HT-29 (cell line): ENCODE measurements at places on chromosomes 7 and 10.

DNA sequence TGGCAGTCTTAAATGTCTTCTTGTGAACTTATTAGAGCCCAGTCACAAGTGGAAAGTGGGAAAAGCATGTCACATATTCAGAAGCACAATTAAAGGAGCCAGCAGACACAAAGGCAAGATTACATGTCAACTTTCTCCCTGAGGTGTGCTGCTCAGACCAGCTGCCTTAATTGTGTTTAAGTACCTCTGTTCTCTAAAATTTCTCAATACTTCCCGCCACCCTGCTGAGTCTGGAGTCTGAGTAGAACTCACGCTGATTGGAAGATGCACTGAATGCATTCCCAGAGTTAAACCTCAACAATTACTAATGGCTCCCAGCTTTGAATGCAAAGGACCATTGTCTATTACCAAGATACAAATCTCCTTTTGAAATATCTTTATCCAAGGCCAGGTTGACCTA lies 166.4 kb upstream of the COBL start:
- DNase-seq = no peak

DNA sequence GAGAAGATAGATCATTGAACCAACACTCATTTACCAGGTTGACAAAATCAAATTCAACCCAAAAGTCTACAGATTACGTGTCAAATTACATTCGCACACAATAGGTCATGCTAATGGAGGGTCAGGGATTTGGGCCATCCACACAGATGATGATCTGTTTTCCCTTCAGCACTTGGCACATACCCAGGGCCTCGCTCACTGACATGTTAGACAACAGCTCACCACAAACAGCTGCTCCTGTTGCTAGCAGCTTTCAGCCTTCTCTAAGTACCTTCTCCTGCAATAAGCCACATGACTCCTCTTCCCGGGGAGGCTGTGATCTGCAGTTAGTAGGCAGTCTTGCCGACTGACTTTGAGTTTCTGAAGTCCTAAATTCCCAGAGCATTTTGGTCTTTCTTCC lies 18.4 kb downstream of the NKX2-3 start:
- DNase-seq = no peak

DNA sequence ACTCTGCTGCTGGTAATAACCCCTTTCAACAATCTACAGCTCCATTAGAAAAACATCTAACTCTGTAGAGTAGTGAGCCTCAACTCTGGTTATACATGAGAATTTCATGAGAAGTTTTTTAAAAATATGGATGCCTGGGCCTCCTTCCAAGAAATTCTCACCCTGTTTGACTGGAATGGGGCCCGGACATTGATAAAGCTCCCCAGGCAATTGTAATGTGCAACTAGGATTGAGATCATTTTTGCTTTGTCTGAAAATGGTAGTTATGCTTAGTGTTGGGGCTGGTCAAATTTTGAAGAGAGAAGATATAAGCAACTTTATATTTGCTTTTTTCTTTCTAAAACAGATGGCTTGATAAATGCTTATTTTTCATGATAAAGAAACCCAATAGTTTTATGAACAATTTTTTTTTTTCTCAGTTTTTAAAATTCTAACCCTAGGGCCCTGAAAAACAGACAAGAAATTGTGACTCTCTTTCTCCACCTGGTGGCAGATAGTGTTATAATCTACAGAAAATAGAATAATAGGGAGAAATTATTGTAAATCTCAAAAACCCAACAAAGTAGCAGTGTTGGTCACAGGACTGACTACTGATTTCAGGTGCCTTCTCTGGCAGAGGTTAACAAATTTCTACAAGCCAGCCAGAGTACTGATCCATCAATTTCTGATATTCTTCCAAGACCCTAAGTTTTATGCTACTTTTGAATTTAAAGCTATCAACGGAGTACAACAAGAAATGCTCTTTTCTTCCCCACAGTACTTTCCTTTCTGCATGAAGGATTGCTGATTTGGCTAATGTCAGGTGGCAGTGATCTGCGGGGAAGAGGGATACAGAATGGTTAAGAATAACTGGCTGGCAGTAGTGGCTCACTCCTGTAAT lies 174.8 kb downstream of the DKK1 start:
- DNase-seq = peak; percentile 75

GRCh38 chr7:80134115-80134535 lies 506 bp upstream of the GNAI1 start:
- DNase-seq = no peak

- DNase-seq = no peak
Observed at GRCh38 chr10:124535731-124536495, 74.3 kb downstream of the LHPP start.
